Activated T-cell treated with anti-CD3 and anti-CD28 coated beads, Interleukin-2, amount 50 U/mL, for 4 hours (primary cell): ENCODE measurements at places on chromosomes 2 and 18.

DNA sequence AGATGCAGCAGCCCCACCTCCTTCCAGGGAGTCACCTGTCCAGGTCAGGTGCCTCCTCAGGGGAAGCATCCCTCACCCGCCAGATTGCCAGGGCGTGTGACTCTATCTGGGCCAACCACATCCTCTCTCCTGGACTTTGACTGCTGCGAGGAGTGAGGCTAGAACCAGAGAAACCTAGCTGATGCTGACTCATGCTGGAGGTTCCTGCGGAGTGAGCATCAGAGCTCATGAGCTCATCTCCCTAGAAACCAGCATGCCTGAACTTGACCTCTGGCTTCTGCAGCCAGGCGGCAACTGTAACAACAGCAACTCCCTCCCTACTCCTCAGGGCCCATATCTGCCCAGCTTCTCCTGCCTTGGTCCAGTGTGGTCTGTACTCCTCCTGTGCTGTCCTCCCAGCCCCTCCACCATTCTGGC is 28.3 kb upstream of the NT5DC4 start:
- DNase-seq = peak; percentile 30

DNA sequence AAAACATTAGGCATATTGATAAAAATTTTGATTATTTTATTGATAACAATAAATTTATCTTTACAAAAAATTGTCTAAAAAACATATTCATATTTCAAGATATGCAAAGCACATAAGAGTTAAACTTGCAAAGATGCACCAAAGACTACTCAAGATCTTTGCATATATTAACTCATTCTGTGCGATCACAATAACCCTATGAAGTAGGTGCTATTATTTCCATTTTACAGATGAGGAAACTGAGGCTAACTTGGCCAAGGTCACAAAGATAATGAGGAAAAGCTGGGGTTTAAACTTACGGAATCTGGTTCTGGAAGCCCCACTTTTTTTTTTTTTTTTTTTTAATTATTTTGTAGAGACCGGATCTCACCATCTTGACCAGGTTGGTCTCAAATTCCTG is 94.4 kb upstream of the SERTAD2 start:
- no peak for DNase-seq

DNA sequence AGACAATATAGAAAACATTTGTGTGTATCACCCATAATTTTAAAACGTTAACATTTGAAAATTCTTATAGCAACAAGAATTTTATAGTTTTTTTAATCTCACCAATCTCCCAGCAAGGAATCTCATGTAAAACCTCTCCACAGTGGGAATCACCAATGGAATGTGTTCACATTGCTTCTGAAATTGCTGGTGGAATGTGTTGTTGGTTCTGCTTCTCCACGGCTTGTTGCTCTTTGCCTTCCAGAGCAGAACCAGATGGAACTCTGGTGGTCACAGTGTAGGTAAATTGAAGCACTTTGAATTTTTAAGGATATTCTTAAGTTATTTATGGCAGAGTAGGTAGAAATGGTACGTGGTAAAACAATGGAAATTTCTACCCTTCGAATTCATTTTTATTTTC is 35.1 kb downstream of the DCAF17 start:
- DNase-seq = no peak

GRCh38 chr2:162706770-162707169 is 131.8 kb downstream of the KCNH7 start:
- DNase-seq = no peak

DNA sequence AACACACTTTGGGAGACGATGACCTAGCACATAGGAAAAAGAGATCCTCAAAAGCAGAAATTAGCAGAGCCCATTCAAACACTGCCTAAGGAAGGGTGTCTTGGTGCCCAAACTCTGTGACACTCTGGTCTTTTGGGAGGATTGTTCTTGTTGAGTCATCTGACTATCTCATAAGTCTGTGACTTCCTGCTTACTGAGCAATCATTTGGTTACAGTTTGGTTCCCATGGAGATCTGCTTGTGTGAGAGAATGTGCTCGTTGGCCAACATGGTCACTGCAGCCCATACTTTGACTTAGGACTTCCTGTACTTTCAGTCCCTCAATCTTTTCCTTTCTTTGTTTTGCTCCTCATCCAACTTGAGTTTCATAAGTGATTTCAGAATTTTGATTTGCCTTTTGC is 602.9 kb downstream of the NYAP2 start:
- no peak for DNase-seq

DNA sequence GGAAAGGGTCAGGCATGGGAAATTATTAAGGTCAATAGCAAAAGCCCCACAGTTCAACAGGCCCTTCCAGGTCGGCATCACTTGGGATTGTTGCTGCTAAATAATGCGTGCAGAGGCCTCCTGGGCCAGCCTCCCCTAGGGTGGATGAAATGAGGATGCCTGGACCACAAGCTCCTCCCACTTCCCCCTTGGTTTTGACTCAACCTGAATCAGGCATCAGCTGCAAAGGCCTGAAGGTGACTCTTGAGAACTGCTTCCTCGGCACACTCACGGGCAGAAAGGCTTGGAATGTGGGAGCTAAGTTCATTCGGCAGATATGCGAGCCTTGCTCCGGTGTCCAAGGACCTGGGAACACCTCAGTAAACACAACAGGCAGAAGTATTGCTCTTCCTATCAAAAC is 69.3 kb downstream of the MBP start:
- peak; percentile 65 for DNase-seq
